Hematopoietic multipotent progenitor cell treated with erythropoietin and hydrocortisone succinate and interleukin-3 and kit ligand, for 17 days (in vitro differentiated cells): ENCODE measurements at places on chromosomes 16 and 17.

- no peak for DNase-seq
Observed at GRCh38 chr16:66652661-66653360, 43.7 kb downstream of the CMTM4 start.

- DNase-seq = no peak
Observed at GRCh38 chr17:65583921-65584603, 22.6 kb upstream of the AXIN2 start.

DNA sequence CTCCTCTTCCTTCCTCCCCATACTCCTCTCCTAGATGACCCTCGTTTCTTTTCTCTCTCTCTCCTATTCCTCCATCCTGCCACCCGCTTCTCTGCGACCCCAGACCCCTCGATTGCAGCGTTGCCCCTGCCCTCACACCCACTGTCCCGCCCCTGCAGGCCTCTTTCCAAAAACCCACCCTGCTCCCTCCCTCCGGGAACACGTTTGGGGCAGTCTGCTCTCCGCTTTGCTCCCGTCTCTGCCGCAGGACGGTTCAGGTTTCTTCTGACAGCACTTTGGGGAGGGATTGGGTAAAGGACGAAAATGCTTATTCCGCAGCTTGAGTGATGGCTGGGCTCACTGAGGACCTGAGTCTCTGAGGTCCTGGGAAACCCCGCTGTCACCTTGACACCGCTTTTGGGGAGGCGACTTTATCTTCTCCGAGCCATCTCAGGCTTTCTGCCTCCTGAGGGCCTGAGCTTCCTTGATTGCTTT, 690 bp downstream of the NDE1 start:
- DNase-seq = peak; percentile 76

DNA sequence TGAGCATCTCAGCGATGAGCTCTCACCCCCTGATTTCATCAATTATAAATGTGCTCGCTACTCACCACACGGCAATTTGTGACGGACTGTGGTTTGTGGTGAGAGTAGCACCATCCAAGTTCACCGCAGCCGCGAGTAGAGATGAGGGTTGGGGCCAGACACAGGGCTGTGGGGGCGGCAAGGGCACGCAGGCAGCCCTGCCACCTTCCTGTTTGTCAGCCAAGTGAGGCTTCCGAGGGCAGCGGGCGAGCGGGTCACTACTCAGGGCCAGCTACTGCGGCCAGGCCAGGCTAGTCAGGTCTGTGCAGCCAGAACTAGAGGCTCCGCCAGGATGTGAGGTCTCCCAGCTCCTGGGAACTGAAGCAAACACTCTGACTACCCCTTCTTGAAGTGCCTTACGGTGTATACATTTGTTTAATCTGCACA, 39.6 kb upstream of the MEOX1 start:
- no peak for DNase-seq

DNA sequence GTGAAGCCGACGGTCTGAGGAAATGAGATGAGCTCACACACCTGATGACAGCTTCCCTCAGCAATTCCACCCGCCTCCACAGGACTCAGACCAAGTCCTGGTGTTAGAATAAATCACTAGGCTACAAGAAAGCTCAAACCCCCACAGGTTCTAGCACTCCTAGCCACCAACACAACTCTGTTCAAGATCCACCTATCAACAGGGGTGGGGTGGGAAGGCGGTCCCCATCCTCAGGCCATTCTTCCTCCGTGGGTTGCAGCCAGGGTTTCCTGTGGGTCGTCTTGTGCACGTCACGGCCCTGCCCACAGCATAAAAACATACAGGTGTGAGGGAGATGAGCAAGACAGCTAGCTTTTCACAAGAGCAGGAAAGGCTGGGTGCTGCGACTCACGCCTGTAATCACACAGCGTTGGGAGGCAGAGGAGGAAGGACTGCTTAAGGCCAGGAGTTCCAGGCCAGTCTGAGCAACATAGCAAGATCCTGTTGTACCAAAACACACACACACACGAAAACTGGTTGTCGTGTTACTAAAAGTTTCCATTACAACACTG, 81.1 kb downstream of the ANKRD11 start:
- DNase-seq = no peak

GRCh38 chr16:19218581-19218980, 50.5 kb downstream of the SYT17 start:
- DNase-seq = no peak
